ENCODE measurements at places on chromosomes 2 and 18.

- DNase-seq, result no peak
These were observed 41.8 kb downstream of the SNED1 start for GRCh38 chr2:241040081-241040803.

GRCh38 chr2:18317017-18317416 is 243.4 kb downstream of the RDH14 start:
- no peak for DNase-seq

DNA sequence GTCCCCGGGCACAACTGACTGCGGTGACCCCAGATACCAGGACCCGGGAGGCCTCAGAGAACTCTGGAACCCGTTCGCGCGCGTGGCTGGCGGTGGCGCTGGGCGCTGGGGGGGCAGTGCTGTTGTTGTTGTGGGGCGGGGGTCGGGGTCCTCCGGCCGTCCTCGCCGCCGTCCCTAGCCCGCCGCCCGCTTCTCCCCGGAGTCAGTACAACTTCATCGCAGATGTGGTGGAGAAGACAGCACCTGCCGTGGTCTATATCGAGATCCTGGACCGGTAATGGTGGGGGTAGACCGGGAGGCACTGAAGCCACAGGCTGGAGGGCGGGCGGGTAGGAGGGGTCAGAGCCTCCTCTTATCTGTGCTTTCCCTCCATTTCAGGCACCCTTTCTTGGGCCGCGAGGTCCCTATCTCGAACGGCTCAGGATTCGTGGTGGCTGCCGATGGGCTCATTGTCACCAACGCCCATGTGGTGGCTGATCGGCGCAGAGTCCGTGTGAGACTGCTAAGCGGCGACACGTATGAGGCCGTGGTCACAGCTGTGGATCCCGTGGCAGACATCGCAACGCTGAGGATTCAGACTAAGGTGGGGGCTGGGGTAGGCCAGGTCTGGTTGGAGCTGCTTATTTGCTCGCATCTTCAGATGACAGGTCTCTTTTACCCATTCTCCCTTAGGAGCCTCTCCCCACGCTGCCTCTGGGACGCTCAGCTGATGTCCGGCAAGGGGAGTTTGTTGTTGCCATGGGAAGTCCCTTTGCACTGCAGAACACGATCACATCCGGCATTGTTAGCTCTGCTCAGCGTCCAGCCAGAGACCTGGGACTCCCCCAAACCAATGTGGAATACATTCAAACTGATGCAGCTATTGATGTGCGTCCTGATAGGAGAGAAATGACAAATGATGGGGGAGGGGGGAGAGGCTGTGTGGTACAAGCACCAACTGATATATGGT is 780 bp downstream of the HTRA2 start:
- peak; percentile 34 for DNase-seq

- no peak for DNase-seq
These were observed 14.7 kb downstream of the CFLAR start for GRCh38 chr2:201130524-201131186.

DNA sequence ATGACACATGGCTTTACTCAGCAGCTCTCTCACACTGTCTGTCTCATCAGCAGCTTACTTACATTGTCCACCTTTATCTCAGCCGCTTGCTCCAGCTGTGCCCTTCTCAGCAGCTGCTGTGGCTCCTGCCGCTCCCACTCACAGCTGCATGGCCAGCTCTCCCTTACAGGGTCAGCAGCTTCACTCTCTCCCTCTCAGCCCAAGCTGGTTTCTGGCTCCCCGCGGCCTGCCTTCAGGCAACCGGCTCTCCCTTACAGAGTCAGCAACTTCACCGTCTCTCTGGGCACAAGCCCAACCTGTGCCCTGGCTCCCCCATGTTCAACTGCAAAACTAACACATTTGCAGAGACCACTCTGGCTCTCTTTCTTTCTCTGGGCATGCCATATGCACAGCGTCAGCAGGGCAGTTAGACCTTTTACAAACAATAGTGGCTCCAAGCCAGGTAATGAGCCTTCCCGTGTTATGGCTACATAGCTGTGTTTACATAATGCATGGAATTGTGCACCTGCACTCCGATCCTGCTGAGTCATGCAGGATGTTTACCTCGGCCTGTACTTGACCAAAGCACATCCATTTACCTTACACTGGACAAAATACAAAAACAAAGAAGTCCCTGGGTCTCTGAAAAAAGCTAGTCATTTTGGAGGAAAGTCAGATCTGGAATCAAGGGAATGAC is 167.3 kb downstream of the DOK6 start:
- no peak for DNase-seq

DNA sequence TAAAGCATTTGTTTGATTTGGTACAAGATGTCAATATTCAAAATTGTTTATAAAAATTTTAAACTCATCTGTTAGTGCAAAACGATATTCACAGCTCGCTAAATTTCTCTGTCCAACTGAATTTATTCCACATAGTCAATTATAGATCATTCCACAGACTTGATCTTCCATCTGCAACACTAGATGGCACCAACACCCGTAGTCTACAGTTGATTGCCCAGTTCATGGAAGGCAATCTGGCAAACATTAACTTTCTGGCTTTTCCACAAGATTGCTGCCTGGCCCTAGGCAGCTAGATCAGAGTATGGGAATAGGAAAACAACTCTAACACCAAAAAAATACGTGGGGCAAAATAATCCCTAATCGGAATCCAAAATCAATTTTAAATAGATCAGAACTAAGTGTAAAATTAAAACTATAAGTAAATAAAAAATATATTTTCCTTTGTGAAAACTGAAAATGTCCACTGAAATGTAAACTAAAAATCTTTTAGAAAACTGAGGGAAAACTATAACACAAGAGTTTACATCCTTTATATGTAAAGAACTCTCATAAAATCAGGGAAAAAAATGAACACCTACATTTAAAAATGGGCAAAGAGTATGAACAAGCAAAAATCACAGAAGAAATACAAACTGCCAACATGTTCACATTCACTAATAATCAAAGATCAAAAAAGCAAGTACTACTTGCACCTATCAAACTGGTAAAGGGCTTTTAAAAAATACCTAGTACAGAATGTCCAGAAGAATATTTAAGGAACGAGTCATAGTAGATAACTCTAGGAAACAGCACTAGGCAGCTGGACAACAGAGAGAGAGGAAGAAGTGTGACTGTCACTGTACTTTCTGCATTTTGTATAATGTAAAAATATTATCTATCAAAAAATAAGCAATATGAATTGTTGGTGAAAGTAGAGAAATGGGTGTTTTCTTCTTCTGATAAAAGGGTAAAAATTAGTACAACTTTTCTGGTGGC is 35.0 kb downstream of the RTN4 start:
- no peak for DNase-seq

DNA sequence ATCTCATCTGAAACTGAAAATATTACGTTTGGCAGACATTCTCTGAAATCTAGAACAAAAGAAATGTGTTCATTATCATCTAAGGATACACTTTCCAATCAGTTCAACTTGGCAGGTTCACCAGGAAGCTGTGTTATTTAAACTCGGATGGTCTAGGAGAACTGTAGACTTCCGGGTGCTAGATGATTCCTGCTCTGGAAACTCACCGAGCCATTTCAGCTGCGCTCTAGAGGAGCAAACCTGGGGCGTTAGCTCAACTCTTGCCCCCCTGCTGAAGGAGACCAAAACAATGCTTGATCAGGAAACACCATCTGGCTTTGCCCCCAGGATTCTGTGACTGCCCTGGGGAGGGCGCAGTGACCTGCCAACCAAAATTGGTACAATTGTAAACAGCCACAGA is 22.9 kb downstream of the MLPH start:
- DNase-seq, result no peak

GRCh38 chr2:142031656-142032055 is 99.2 kb downstream of the LRP1B start:
- no peak for DNase-seq

DNA sequence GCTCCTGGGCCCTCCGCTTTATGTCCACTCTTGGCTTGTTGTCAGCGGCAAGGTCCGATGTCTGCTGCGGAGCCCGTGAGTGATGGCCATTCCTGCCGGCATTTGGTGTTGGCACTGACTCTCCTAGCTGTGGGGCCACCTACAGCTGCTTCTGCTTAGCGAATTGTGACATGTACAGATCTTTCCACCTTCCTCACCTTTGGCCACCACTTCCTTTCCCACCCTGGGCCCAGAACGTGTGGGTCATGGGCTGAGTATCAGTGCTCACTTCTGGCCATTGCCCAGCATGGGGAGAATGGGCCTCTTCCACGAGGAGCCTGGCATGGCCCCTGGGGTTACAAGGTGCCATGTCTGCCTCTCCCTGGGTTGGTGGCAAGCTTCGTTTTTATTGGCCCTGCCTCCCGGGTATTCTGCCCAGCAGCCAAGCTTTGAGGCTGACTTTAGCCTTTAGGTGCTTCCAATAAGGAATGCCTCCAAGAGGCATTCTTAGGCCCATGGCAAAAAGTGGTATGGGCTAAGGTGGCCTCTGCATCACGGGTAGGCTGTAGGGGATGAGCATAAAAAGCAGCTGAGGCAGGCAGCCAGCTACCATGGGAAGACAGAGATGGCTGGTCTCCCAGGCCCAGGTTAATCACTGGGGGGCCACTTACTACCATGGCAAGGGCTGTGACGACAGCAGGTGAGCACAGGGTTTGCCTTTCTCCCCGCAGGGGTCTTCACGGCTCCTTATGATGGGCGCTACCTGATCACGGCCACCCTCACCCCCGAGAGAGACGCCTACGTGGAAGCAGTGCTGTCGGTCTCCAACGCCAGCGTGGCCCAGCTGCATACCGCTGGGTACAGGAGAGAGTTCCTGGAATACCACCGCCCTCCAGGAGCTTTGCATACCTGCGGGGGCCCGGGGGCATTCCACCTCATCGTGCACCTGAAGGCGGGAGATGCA is 65.8 kb downstream of the EMILIN2 start:
- DNase-seq, result no peak

- DNase-seq, result no peak
These were observed 417.9 kb downstream of the PID1 start for GRCh38 chr2:228853151-228853550.

GRCh38 chr2:66447677-66448076 is 12.8 kb downstream of the MEIS1 start:
- no peak for DNase-seq

DNA sequence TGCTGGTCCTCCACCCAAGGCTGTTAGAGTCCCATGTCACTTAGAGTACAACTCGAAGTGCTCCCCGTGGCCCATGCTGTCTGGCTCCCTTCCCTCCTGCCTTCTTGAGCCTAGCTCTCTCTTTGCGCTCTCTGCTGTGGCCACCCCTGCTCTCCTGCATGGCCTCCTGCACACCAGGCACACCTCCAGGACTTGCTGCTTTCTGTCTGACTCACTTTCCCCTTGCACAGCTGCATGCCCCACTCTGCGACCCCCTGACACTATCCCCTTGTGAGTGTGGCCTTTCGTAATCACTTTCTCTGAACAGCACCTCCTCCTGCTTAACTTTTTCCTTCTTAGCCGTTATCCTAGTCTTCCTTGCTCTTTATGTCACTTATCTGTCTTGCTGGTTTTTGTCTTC is 343.6 kb downstream of the TGIF1 start:
- DNase-seq, result no peak

- no peak for DNase-seq
These were observed 6.3 kb upstream of the EN1 start for GRCh38 chr2:118853651-118854291.

DNA sequence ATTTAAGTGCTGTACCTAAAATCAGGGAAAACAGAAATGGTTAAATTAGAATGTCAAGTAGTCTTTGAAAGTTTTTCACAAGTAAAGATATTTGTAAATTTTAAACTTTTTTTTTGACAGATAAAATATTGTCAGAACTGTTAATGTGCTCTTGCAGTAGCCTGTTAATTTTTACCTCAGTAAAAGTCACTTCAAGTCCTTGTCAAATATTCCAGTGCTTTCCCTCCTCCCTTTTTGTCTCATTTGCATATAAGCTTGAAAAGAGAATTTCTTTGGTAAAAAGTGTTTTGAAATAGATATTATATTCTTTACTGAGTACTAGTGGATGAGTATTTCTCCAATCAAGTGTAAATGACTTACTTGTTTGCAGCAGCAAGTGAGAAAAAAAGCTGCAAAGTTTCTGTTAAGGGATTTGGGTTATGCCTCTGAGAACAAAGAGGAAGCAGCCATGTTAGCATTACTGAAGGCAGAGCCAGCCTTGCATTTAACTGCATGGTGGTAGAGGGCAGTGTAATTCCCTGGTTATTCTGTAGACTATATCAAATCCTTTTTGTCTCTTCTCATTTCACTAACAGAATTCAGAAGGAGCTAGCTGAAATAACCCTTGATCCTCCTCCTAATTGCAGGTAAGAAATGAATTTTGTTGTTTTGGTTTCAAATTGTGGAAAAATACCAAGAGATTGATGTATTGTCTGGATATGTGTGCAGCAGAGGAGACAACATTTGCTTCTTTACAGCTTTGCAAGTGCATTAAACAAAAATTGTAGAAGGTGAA is 3.2 kb downstream of the UBE2E3 start:
- no peak for DNase-seq

DNA sequence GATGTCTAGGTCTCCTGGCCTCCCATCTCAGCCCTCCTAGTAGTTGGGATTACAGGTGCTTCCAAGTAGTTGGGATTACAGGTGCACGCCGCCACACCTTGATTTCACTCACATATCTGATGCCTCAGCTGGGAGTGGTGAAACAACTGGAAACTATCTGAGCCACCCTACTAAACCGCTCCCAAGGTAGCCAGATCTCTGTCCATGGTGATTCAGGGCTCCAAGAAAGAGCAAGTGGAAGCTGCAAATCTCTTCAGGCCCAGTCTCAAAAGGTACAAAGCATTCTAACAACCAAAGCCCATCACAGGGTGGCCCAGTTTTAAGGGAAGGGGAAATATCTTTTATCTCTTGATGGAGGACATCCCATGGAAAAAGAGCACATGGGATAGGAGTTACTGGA is 19.0 kb downstream of the C1GALT1C1L start:
- DNase-seq, result no peak

DNA sequence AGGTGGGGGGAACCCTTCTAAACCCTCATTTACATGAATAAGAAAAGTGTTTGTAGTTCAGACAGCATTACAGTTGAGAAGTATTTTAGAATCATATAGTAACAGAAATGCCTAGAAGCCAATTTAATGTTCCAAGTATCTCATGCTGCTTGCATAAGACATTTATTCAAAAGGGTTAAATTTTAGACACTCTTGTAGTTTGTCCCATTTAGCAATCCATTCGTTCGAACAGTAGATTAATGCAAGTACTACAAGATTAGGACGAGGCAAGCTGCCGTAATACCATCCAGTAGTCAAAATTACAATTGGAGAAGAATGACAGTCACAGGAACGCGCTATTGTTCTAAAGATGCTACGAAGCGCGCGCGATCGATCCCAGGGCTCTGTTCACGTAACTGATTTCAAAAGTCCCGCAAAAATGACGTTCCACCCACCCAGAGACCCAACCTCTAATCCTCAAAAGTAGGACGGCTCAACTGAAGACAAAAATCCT is 1.2 kb downstream of the TMEM237 start:
- DNase-seq, result no peak

- DNase-seq, result no peak
These were observed 15.8 kb upstream of the MTCL1 start for GRCh38 chr18:8689517-8689916.

Data from nucleus accumbens (tissue), 56 donors.